ENCODE measurements at places on chromosomes 13 and 19. TPM values are rescaled to one million over a fixed set of nuclear protein-coding genes. Genes with fewer than 3 reads are reported as not detected.

The PET100 gene
- total RNA-seq = 68.2 TPM

The HSD17B14 gene
- not detected for total RNA-seq

The CEACAM8 gene
- total RNA-seq = not detected

The ELOF1 gene
- 52.7 TPM for total RNA-seq

DNA sequence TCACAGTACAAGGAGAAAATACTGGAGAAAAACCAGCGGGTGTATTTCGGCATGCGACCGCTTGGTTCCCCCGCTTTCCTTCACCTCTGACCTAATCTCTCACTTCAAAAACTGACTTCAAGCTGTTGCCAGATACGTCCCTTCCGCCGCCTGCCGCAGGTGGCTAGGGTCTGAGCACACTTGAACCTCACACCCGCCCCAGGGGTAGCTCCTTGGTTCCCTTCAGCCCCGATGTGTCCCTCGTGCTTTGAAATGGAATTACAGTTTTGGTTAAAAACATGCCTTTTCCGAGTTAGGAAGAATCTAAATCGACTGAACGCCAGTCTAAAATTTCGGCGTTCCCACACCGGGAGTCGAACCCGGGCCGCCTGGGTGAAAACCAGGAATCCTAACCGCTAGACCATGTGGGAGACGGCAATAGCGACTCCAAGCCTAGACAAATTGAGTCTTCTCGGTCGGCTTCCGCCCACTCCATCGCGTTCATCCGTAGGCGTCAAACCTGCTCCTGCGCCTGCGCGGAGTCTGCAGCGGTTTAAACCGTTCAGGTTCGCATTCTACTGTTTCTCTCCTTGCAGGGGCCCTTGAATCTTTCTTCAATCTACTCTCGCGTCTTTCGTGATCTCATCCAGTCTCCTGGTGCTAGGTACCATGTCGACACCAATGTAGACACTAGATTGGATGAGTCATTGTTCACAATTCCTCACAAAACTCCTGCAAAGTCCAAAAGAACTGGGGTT is 71.5 kb downstream of the NUFIP1 start:
- DNase-seq = peak; percentile 98

DNA sequence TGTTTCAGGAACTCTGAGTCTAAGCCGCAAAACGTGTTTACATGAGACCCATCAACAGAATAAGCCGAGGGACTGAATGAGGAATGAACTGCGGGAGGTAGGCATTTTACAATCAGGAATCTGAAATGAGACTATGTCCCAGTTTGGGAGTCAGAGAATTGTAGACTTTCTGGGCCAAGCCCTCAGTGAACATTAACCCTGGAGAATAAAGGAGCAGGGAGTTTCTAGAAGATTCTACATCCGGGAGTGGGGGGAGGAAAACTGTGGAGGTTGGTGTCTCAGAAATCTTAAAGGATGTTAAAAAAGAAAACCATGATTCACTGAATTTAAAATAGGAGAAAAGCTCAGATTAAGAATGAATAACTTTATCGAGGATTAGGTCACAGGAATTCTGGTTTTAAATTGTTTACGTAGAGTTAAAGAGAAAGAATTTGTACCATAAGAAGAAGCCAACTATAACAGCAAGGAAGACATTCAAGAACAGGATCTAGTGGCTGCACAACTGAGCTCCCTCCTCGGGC is 18.5 kb downstream of the RFX2 start:
- DNase-seq = peak; percentile 79

GRCh38 chr19:51600940-51601580 is 29.1 kb downstream of the SIGLEC5 start:
- DNase-seq = no peak

DNA sequence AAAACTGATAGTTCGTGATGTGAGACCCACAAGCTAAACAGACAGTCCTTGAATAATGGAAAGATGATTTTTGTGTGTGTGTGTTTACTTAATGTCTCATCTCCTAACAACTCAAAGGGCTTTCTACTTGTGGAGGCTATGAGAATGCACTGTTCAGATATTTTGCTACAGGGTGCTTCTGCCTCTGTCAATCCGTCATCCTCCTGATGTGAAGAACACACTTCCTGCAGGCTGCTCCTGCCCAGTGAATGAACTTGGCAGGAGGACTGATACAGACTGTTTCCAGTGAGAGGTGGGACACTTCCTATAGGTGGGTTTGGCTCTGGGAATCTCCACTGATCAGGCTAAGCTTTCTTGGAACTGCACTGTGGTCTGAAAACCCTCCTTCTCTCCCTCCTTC is 168.4 kb upstream of the STARD13 start:
- DNase-seq = no peak

DNA sequence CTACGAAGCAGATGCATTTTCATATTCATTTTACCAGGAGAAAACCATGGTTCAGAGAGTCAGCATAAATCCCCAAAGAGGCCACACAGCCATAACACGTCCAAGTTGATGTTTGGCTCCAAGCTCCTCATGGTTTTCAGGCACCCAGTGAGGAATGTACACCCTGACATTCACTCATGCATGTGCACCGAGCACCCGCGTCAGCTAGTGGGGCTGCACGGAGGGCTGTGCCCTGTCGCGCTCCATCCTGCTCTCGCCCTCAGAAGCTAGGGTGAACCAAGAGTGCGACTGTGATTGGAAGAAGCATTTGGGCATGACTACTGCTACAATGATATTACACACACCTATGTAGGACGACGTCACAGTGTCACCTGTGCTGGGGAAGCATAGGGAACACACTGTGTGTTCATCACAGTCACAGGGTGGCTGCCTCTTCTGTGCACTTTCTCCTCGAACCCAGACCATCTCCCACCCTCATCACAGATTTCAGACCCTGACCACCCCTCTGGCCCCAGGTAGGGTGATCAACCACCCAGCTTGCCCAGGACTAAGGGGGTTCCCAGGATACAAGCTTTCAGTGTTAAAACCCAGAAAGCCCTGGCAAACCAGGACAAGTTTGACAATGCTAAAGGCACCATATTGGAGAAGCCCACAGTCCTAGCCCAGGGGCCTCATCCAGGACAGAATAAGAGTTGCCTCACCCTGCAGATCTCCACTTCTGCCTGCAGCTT is 148.6 kb upstream of the ZNF507 start:
- peak; percentile 27 for DNase-seq

DNA sequence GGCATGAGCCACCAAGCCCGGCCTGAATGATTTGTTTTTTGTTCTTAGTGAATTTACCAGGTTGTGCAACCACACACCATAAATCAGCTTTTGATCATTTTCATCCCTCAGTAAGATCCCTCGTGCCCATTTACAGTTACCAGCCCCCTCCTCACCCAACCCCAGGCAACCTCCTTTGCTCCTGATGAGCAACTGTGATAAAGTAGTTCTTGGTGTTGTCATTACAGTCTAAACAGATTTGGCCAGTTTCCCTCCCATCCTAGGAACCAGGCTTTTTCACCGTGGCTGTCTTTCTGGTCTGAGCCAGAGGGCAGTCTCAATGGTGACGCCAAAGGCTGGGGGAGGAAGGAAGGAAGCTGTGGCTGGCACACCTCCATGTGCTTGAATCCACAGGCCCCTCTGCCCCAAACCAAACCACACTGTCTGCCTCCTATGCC is 61.2 kb upstream of the WDFY2 start:
- DNase-seq = no peak

DNA sequence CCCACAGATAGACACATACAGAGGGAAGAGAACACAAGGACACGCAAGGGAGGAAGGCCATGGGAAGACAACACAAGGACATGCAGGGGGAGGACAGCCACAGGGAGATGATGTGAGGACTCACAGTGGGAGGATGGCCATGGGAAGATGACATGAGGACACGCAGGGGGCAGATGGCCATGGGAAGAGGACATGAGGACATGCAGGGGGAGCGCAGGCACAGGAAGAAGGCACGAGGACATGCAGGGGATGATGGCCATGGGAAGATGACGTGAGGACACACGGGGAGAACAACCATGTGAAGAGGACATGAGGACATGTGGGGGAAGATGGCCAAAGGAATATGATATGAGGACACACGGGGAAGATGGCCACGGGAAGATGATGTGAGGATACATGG is 84.7 kb downstream of the UQCRFS1 start:
- no peak for DNase-seq

Measured in SJSA1 (cell line).